ENCODE measurements at places on chromosomes 3 and 15.

GRCh38 chr3:168197162-168197561, 101.4 kb upstream of the GOLIM4 start:
- DNase-seq, result no peak

DNA sequence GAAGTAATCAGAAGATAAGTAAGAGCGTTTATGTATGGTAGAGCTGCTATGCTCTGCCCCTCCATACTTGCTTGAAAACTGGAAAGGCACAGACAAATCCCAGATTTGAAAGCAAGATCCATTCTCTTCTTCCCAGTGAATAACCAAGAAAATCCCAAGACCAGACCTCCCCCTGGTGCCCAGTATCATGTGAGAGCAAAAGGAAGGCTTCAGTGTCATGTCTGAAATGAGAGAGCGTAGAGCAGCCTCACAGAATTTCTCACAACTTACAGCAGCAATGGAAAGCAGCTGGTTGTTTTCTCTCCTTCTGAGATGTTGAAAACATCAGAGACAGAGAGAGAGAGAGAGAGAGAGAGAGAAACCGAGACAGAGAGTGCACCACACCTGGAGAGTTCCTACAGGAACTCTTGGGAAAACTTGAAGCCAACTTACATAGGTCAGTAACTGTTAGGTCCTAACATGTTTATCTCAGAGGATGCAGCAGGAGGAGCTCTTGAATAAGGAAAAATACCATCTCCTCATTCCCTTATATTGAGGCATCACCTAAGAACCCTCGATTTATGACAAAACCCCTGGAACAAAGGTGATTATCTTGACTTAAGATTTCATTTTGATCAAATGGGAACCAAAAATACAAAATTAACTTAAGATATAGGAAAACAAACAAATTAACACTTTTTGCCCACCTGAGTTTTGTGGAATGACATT, 273.3 kb downstream of the NSUN3 start:
- no peak for DNase-seq

GRCh38 chr3:99781761-99782160, 35.9 kb upstream of the CMSS1 start:
- DNase-seq, result no peak

DNA sequence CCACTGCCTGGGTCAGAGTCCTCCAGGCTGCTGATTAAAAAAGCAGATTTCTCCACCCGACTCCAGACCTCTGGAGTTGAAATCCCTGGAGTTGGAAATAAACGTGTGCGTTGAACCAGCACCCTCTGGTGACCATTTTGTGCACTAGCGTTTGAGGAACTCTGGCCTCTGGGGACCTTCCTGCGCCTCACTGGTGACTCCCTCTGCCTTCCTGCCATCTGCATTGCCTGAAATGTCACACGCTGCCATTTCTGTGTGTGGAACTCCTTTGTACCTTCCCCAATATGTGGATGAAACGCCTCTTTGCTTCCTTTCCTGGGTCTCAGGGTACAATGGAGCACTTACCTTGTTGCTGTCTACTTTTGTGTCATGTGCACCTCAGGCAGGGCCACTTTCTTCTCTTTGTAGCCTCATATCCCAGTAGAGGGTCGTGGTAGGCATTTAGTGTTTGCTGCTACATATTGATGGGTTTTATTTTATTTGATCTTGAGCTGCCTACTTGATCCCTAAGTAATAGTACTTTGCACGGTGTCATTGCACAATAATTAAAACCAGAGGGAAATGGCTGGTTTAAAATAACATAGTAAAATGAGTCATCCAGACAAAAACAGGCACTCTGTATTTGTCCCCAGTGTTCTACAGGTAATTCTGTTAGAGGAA, 56.8 kb downstream of the GPR171 start:
- DNase-seq, result peak; percentile 92

GRCh38 chr3:66303491-66303901, 82.7 kb downstream of the SLC25A26 start:
- no peak for DNase-seq

GRCh38 chr3:144028798-144029411, 57.3 kb downstream of the DIPK2A start:
- peak; percentile 85 for DNase-seq

DNA sequence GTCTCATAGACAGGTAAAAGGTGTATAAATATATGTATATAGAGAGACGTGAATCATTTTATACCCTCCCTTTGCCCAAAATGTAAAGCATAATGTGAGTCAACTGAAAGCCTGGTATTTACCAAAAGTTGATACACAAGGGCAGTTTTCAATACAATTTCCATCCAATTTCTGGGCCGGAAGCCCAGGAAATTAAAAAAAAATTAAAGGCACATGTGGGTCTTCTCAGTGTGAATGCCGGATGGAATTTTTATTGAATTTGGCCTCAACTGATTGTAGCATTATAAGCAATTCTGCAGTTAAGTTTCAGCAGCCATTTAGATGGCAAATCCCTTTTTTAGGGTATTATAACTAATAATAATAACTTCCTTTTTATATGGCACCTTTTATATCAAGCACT, 3.3 kb upstream of the CNTN3 start:
- DNase-seq, result no peak

- DNase-seq, result no peak
These were observed 41.7 kb downstream of the RAB27A start for GRCh38 chr15:55247766-55248427.

DNA sequence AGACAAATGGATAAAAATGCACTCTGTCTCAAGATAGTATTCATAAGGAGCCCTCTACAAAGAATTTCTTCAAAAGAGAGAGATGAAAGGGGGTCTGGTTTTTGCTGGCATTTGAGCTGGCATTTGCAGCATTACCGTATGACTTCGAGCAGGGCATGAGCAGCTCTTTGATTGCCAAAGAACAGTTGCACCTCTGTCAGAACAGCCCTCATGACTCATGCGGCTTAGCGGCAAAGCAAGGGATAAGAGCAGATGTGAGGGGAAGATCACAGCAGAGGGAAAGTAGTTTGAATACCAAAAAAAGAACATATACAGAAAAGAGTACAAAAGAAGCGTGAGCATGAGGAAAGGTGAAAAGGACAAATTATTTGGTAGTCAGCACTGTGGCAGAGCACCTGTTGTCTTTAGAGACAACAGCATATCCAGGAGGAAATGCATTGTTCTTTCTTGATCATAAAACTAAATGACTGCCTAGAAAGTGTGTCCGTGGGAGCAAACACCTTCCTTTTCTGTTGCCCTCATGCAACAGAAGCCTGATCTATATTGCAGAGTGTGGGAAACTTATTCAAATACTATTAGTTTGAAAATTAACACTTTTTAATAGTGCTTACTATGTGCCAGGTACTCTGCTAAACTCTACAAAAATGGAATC, 80.5 kb upstream of the SLC24A5 start:
- no peak for DNase-seq

DNA sequence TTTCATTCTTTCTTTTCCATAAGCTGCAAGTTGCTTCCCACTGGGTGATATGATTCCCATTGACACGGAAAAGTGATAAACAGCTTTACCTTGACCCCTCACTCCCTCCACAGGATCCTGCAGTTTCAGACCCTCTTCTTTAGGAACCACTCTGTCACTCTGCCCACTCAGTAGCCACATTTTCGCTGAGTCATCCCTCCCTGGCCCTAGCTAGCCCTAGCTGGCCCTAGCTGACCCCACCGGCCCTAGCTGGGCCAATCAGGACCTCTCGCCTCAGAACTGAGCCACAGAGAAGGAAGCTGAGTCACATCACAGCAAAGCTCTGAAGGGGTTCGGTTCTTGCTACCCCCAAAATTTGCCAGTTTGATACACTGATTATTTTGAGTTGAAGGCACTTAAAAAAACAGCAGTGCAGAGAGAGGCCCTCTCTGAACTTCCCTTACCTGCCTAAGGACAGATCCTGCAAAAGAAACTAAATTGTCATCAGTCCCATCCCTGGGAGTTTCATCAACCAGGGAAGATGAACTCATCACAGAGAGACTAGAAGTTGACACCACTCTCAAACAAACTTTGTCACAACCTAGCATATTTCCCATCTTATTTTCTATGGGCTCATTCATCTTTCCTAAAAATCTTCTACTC, 233.5 kb upstream of the PROK2 start:
- DNase-seq, result peak; percentile 79

GRCh38 chr3:59990915-59991314, 941.1 kb upstream of the CFAP20DC start:
- no peak for DNase-seq

GRCh38 chr3:9101286-9101685, 138.0 kb upstream of the RAD18 start:
- no peak for DNase-seq

- DNase-seq, result peak; percentile 21
These were observed 542 bp downstream of the PLOD2 start for GRCh38 chr3:146160321-146160963.

DNA sequence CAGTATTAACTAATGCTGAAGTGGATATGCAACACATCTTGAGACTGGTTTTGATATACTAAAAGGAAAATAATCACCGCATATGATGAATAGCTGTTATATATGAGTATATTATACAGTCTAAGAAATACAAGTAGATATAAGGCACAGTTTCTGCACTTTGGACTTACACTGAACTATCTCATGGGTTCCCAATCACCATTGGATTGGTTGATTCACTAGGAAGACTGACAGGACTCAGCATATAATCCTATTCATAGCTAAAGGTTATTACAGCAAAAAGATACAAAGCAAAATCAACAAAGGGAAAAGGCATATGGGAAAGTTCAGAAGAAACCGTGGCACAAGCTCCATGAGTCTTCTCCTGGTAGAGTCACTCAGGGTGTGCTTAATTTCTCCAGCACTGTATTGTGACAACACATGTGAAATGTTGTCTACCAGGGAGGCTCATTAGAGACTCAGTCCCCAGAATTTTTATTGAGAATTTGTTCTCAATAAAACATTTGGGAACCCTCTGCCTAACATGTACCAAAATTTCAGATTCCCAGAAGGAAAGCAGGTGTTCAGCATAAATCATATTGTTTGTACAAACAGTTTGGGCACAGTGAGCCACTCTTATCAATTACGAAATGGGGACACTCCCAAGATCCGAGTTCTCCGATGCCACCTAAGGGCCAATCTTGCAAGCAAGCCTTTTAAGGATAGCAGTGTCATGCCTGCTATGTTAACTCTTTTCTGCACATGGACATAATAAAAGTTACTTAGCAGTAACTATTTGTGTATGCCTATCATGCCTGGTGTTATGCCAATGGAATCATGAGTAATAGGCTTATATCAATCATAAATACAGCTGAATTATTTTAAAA, 26.8 kb downstream of the CMC1 start:
- peak; percentile 10 for DNase-seq

- no peak for DNase-seq
These were observed 70.5 kb downstream of the ETV5 start for GRCh38 chr3:186038360-186038759.

GRCh38 chr3:73046195-73046594, 15.3 kb upstream of the EBLN2 start:
- DNase-seq, result no peak

DNA sequence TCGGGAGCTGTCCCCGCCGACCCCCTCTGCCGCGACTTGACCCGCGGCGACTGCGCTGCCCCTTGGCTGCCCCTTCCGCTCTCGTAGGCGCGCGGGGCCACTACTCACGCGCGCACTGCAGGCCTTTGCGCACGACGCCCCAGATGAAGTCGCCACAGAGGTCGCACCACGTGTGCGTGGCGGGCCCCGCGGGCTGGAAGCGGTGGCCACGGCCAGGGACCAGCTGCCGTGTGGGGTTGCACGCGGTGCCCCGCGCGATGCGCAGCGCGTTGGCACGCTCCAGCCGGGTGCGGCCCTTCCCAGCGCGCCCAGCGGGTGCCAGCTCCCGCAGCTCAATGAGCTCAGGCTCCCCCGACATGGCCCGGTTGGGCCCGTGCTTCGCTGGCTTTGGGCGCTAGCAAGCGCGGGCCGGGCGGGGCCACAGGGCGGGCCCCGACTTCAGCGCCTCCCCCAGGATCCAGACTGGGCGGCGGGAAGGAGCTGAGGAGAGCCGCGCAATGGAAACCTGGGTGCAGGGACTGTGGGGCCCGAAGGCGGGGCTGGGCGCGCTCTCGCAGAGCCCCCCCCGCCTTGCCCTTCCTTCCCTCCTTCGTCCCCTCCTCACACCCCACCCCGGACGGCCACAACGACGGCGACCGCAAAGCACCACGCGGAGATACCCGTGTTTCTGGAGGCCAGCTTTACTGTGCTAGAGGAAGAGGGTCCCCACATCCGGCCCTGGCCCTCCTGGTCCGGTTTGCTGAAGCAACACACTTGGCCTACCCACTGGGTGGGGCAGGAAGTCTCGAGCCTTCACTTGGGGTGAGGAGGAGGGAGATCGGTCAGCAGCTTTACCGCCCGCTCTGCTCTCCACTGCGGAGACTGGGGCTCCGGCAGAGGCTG, at the start of gene RASSF1:
TSS of gene RASSF1 (minus strand) at position 389 of the 882 bp plus-strand sequence. CDS start at position 358, 31 bp downstream.
- peak; percentile 78 for DNase-seq

- no peak for DNase-seq
These were observed 20.5 kb downstream of the ALCAM start for GRCh38 chr3:105387122-105387751.

GRCh38 chr15:68183616-68184315, 21.4 kb downstream of the CALML4 start:
- DNase-seq, result no peak
